Smooth muscle cell of the coronary artery (primary cell): ENCODE measurements at places on chromosomes 12 and 14. TPM values are rescaled to one million over a fixed set of nuclear protein-coding genes. Genes with fewer than 3 reads are reported as not detected.

The BMP4 gene
- total RNA-seq, result 5.0 and 16.8 TPM in 2 replicates

The ANO2 gene
- 0.82 TPM in 1 of 2 replicates, not detected in the other for total RNA-seq

The PKP2 gene
- total RNA-seq, result 0.35 and 2.3 TPM in 2 replicates

The C1S gene
- total RNA-seq, result 107 and 737 TPM in 2 replicates

The TMEM233 gene
- total RNA-seq, result 0.47 TPM in 1 of 2 replicates, not detected in the other

The PRPH gene
- total RNA-seq, result 0.35 and 1.5 TPM in 2 replicates

The ZNF385A gene
- 0.35 and 1.1 TPM in 2 replicates for total RNA-seq

The CAPZA3 gene
- not detected in 2 replicates for total RNA-seq

The FAM216A gene
- 11.7 and 14.0 TPM in 2 replicates for total RNA-seq

The PTPRO gene
- 1.1 and 1.2 TPM in 2 replicates for total RNA-seq

The GPR65 gene
- total RNA-seq, result 0.12 and 0.15 TPM in 2 replicates

The ADAM20 gene
- total RNA-seq, result 0.68 and 2.2 TPM in 2 replicates

The TRPV4 gene
- total RNA-seq, result 1.4 and 1.6 TPM in 2 replicates

The NDRG2 gene
- total RNA-seq, result 1.9 and 2.3 TPM in 2 replicates

The CLEC4C gene
- not detected in 2 replicates for total RNA-seq

The ASIC1 gene
- 1.7 and 5.9 TPM in 2 replicates for total RNA-seq

The CD69 gene
- total RNA-seq, result under 0.01 TPM in 1 of 2 replicates, not detected in the other

The INHBC gene
- not detected in 2 replicates for total RNA-seq

The SSTR1 gene
- total RNA-seq, result 0.45 and 1.1 TPM in 2 replicates

The PZP gene
- total RNA-seq, result not detected in 2 replicates

The SPX gene
- 0.23 TPM in 1 of 2 replicates, not detected in the other for total RNA-seq
